Stimulated activated CD4-positive, alpha-beta T cell treated with anti-CD3 and anti-CD28 coated beads, Interleukin-1b, Interleukin-23, amount 100 ng/mL, for 4 hours (primary cell): ENCODE measurements at places on chromosomes 11 and 22.

DNA sequence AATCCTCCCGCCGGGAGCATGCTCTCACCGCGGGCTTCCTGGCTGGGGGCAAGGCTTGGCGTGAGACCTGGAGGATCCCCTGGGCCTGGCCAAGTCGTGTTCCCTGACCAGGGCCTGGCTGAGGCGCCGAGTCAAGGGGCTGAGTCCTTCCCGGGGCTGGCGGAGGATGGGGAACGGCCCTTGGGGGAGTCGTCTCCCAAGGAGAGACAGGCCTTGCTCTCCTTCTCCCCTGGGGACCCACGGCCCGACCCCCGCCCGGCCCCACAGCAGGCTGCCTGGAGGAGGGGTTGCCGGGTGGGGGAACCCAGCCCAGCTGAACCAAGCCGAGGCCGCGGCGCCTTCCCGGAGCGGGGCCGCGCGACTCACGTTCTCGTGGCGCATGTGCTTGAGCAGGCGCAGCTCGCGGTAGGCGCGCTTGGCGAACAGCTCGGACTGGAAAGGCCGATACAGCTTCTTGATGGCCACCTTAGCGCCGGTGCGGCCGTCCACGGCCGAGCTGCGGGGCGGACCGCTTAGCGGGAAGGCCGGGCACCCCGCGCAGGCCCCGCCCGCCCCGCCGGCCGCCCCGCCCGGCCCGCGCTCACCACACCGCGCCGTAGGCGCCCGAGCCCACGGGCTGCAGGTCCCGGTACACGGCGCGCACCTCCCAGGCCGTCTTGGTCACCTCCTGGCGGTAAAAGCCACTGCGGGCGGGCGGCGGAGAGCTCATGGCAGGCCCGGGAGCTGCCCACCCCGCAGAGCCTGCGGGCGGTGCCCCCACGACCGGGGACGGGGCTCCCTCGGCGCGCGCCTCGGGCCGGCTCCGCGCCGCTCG is 475 bp downstream of the MAPK12 start:
- DNase-seq, result peak; percentile 37

- DNase-seq, result no peak
Observed at GRCh38 chr11:67279589-67280340, 9.3 kb upstream of the ANKRD13D start.

- peak; percentile 20 for DNase-seq
Observed at GRCh38 chr11:6438979-6439571, 1.7 kb downstream of the HPX start.

- no peak for DNase-seq
Observed at GRCh38 chr11:8066911-8067455, 14.0 kb upstream of the TUB start.

DNA sequence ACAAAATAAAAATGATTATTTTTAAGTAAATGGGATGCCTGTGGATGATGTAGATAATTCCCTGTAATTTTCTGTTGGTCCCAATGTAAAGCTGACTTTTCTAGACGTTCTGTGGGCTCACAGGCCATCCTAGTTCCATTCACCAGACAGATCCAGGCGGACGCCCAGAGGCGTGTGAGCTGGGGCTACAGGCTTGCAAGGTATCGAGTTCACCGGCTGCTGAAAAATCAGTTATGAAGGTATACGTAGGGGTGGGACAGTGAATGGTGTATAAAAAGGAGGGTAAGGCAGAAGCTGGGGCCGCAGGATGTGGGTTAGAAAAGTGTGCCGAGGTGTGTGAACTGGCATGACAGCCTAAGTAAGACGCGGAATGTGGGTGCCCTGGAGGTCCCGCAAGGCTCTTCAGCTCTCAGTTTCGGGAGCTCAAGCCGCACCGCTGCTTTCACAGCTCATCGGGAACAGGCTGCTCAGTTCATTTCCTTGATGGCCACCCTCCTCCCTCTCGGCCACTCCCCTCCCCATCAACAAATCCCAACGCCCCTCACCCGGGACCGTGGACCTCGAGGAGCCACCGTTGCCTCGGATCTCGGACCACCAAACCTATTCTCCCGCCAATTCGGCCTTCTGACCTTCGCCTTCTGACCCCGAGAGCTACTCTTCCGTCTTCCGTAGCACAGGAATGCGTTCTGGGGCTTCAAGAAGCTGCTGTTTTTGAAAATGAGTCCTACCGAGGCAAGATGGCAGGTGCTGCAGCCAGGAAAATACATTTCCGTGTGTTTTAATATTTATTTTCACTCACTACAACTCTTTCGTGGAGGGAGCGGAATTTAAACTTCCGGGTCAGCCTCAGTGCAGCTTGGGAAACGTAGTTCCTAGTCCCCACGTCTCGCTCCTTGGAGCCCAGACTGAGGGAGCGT is at the start of gene XNDC1N:
Gene XNDC1N, minus strand, starts transcription at position 775 of the 917 bp plus-strand sequence. CDS start 5,241 bp downstream, outside the sequence.
- DNase-seq, result no peak

- no peak for DNase-seq
Observed at GRCh38 chr11:47464483-47464882, 15.5 kb upstream of the RAPSN start.

GRCh38 chr11:116533186-116533825 is 239.5 kb downstream of the BUD13 start:
- DNase-seq, result no peak

- DNase-seq, result no peak
Observed at GRCh38 chr22:49517667-49518185, 309.9 kb downstream of the BRD1 start.

GRCh38 chr22:36027935-36028645 is 534 bp downstream of the RBFOX2 start:
- no peak for DNase-seq

- DNase-seq, result no peak
Observed at GRCh38 chr11:123187665-123188507, 7.2 kb downstream of the CLMP start.

GRCh38 chr11:106218106-106218505 is 140.6 kb downstream of the AASDHPPT start:
- no peak for DNase-seq

- no peak for DNase-seq
Observed at GRCh38 chr11:40397141-40397540, 1062.3 kb downstream of the LRRC4C start.
